ENCODE measurements at places on chromosomes 7 and 10. TPM values are rescaled to one million over a fixed set of nuclear protein-coding genes. Genes with fewer than 3 reads are reported as not detected.

The CCL26 gene
- not detected for total RNA-seq

The FGFBP3 gene
- total RNA-seq = 0.72 TPM

The PLAC9 gene
- not detected for total RNA-seq

The RAMP3 gene
- not detected for total RNA-seq

The TWIST1 gene
- total RNA-seq = 22.0 TPM

The AQP1 gene
- 0.03 TPM for total RNA-seq

The HOXA5 gene
- 10.3 TPM for total RNA-seq

The C10orf62 gene
- total RNA-seq = not detected

The TMEM229A gene
- total RNA-seq = 1.5 TPM

GRCh38 chr10:95196046-95196445 lies 2.0 kb downstream of the ACSM6 start:
- DNase-seq = no peak

- no peak for DNase-seq
Observed at GRCh38 chr10:77175631-77176222, 461.9 kb downstream of the KCNMA1 start.

DNA sequence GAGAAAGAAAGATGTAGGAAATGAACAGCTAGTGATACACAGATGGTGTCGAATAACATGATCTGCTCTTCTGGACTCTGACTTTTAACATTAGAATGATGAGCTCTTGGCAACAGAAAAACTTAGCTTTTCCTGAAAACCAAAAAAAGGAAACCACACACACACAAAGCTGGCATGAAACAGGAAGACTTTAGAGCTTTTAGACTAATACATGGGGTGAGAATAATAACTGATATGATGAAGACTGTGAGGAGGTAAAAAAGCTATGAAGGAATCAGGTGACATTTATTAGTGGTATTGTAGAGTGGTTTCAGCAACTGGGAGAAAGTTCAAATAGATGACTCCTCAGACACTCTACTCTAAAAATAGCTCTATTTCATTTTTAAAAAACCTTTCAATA lies 491.9 kb downstream of the PARD3 start:
- no peak for DNase-seq

- DNase-seq = no peak
Observed at GRCh38 chr7:50661345-50662040, 96.3 kb upstream of the DDC start.

- no peak for DNase-seq
Observed at GRCh38 chr10:101061624-101062231, at the start of gene KAZALD1. Gene KAZALD1, plus strand, starts transcription at chr10:101061989. Its CDS starts 604 bp downstream, at chr10:101062593.

DNA sequence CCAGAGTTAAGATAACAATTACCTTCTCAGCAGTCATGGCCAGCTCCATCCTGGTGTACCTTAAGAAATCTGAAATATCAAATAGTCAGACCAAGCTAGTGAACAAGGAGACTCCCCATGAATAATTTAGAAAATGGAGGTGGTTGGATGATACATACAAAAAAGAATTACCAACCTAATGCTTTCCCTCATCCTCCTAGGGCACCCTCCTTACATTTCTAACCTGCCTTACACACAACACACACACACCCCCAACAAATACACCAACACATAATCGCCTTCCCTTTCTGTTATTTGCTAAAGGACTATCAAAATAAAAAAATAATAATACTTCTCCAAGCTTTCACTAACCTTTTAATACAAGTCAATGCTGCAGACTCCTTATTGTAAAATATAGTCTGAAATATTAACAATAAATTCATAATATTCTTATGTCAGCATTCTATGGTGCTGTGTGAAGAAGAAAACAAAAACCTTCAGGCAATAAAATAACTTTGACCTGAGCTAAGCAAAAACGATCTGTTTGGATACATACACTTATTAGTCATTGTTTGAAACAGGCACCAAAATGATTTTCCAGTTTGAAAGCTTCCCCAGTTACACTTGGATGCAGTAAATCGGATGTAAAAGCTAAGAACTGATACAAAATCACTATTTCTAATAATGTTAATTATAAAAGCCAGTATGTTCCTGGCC lies 3.4 kb downstream of the TWIST1 start:
- no peak for DNase-seq

DNA sequence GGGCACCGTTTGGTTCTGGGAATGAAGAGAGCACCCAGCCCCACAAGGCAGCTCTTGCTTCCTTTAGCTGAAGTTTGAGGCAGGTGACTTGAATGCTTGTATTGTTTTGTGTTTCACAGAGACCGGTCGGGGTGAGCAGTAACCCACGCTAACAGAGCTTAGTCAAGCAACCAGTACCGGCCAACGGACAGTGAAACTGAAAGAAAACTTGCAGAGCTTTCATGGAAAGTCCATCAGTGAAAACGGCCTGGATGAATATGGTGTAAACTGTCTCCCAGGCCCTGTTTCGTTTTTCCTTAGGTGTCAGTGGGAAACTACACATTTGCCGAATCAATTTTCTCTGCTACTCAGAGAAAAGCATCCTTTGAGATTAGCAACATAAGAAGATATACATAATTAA lies 101.1 kb downstream of the LYZL1 start:
- DNase-seq = peak; percentile 84

GRCh38 chr7:90025771-90026170 lies 128.5 kb upstream of the STEAP1 start:
- DNase-seq = no peak

GRCh38 chr7:158029509-158029908 lies 558.1 kb downstream of the PTPRN2 start:
- no peak for DNase-seq

DNA sequence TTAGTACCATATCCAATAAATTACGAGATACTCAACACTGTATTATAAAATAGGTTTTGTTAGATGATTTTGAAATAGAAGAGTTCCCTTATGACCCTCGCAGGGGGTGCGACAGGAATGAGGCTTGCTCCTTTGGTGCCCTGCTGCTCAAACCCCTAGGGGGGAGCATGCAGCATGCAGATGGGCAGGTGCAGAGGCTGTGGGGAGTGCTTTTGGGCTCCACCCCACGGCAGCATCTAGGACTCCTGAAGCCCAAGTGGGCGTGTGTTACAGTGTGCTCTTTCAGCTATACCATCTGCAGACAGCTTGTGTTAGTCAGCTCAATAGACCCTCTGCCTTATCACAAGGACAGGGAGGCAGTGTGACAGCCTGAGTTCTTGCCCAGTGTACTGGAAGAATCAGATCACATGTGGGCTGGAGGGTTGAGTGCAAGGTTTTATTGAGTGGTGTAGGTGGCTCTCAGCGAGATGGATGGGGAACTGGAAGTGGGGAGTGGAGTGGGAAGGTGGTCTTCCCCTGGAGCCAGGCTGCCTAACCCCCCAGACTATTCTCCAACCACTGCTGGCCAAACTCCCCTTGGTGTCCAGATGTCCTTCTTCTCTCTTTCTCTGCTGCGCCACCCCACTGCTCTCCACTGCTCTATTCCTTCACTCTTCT lies 3.1 kb upstream of the MRC1 start:
- no peak for DNase-seq

DNA sequence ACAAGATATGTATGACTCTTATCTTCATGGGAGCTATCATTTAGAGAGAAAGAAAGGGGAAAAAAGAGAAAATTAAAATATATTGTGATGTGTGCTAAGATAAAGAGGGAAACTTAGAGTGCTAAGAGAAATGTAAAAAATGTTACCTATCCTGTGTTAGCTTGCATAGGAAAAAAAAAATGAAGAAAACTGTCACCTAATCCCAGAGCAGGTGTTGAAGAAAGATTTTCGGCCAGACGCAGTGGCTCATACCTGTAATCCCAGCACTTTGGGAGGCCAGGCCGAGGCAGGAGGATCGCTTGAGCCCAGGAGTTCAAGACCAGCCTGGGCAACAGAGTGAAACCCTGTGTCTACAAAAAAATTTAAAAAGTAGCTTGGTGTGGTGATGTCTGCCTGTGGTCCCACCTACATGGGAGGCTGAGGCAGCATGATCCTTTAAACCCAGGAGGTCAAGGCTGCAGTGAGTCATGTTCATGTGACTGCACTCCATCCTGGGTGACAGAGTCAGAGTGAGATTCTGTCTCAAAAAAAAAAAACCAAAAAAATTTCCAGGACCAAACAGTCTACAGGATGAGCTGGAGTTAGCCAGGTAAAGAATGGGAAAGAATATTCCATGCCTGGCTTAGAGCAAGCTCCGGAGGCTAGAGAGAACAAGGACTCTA lies 2.4 kb upstream of the MKLN1 start:
- DNase-seq = no peak

- peak; percentile 38 for DNase-seq
Observed at GRCh38 chr7:155804897-155805825, 7.1 kb downstream of the SHH start.

GRCh38 chr7:79822620-79823240 lies 311.9 kb upstream of the GNAI1 start:
- no peak for DNase-seq
